ENCODE measurements at places on chromosomes 16 and 17. TPM values are rescaled to one million over a fixed set of nuclear protein-coding genes. Genes with fewer than 3 reads are reported as not detected.

Gene TTLL6
- total RNA-seq: not detected

Gene MYL4
- not detected for total RNA-seq

- no peak for DNase-seq
- no peaks in the 10 kb centered on the region for H3K4me1 ChIP-seq
- H3K36me3 ChIP-seq: peaks cover 11% of the 10 kb centered on the region
- no peaks in the 10 kb centered on the region for H3K27me3 ChIP-seq
- no peak overlapping the region for H3K4me3 ChIP-seq
Measured at GRCh38 chr17:3929181-3929580, 12.9 kb upstream of the P2RX1 start.

DNA sequence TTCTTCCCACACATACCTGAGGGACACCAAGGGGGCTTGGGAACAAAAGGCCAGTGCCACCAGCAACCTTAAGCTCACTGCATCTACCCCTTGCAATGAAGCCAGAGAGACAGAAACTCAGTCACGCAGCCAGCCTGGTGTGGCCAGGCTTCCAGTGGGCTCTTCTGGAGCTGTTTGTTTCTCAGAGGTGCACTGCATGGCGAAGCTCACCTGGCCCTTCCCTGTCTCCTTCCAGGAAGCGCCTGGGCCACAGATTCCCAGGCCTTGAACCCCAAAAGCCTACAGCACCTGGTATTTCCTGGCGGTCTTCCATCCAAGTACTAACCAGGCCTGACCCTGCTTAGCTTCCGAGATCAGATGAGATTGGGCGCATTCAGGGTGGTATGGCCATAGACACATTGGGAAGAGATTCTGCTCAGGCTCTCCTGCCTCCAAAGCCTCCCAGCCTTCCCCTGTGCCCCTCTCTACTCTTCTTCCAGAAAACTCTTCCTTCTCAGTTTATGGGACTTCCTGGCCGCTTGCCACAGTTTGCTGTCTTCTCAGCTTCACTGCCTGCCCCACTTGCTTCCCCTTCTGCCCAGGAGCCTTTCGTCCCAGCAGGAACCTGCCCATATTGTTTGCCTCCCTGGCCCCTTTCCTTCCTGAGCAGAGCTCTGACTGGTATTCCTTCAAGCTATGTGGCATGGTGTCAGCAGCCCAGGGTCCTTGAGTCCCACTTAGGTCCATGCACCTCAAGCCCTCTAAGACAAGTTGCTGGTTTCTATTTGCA lies 1.6 kb downstream of the CISD3 start:
- H3K36me3 ChIP-seq: peaks cover 23% of the 10 kb centered on the region
- peak overlapping the region; percentile 91 for H3K27ac ChIP-seq
- peak overlapping the region; percentile 92 for H3K4me3 ChIP-seq
- H3K4me1 ChIP-seq: peaks cover 69% of the 10 kb centered on the region

DNA sequence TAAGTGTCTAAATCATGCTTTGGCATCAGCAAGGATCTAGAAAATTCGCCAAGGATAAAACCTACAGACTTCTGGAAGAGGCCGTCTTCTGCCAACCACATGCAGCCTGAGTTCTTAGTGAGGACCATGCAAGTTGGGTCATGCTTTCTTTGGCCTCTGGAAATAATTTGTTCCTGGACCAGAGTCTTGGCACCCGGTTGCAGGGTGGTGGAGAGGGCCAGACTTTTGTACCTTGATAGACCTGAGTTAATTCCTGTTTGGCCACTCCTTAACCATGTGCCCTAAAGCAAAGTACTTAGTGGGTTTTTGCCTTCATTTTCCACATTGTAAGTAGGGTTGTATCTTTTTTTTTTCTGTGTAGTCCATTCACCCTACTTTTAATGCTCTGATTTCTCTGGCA lies 283.4 kb upstream of the IRX5 start:
- H3K27me3 ChIP-seq: peaks cover 9% of the 10 kb centered on the region
- no peaks in the 10 kb centered on the region for H3K4me1 ChIP-seq
- H3K4me3 ChIP-seq: no peak overlapping the region
- no peak overlapping the region for H3K27ac ChIP-seq

DNA sequence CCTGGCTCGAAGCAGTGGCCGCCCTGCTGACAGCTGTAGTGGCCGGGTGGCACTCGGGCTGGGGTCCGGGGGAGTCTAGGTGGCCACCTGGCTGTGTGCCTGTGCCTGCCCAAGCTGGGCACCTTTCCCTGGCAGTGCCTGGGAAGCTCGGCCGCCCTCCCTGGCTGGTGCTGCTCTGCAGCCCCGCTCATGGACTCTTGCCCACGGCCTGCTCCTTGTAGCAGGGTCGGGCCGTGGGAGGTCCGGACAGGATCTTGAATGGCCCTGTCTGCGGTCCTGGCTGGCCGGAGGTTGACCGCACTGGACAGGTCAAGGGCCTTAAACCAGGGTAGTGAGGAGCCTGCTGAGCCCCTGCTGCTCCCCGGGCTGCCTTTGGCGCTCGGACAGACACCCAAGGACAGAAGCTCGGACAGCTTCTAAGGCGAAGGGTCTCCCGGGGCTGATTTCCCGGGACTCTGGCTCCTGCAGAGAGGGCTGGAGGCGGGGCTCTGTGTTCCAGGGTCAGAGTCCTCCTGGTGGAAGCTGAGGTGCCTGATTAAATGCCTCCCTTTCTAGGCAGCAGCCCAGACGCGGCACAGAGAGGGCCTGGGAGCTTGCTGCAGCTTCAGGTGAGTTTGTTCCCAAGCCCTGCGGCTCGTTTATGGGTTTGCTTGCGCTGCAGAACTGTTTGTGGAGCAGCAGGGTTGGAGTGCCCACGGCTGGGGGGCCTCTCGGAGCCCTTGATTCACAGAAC lies 6.0 kb downstream of the CAPN15 start:
- DNase-seq: no peak
- peaks cover 15% of the 10 kb centered on the region for H3K4me1 ChIP-seq
- peaks cover 6% of the 10 kb centered on the region for H3K36me3 ChIP-seq
- H3K4me3 ChIP-seq: no peak overlapping the region
- no peaks in the 10 kb centered on the region for H3K27me3 ChIP-seq

DNA sequence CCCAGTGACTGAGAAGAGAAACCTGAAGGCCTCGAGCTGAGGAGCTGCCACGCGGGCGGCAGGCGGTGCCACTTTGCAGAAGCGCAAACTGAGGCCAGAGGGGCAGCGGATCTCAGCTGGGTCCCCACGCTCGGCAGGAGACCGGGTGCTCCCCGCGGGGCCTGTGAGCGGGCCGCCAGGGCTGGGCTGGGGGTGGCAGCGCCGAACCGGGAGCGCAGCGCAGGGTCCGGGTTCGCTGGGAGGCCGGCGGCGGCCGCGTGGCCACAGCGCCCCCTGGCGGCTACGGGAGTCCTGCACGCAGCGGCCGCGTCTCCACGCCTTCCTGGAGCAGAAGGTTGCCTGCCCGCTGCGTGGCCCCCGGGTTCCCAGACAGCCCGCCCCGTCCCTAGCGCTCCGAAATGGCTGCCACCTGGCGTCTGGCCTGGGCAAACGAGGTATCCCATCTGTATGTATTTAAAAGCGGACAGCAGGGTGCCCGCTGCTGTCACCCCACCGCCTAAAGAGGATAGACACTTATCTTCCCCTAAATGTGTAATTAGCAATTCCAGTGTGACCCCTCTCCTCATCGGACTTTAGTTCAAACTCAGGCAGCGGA lies 96.1 kb upstream of the CDH5 start:
- H3K4me1 ChIP-seq: peaks cover 11% of the 10 kb centered on the region
- H3K27ac ChIP-seq: no peak overlapping the region
- DNase-seq: peak; percentile 65
- H3K27me3 ChIP-seq: peaks cover 20% of the 10 kb centered on the region

GRCh38 chr17:2837147-2837561 lies 40.9 kb downstream of the RAP1GAP2 start:
- H3K4me1 ChIP-seq: peaks cover 10% of the 10 kb centered on the region
- H3K4me3 ChIP-seq: no peak overlapping the region
- H3K27ac ChIP-seq: no peak overlapping the region
- H3K27me3 ChIP-seq: no peaks in the 10 kb centered on the region
- no peaks in the 10 kb centered on the region for H3K36me3 ChIP-seq

GRCh38 chr16:28263305-28263704 lies 29.0 kb upstream of the SBK1 start:
- no peak overlapping the region for H3K27ac ChIP-seq
- DNase-seq: no peak
- no peak overlapping the region for H3K4me3 ChIP-seq
